Hematopoietic multipotent progenitor cell treated with erythropoietin and hydrocortisone succinate and interleukin-3 and kit ligand, for 15 days (in vitro differentiated cells): ENCODE measurements at places on chromosomes 2 and 18.

DNA sequence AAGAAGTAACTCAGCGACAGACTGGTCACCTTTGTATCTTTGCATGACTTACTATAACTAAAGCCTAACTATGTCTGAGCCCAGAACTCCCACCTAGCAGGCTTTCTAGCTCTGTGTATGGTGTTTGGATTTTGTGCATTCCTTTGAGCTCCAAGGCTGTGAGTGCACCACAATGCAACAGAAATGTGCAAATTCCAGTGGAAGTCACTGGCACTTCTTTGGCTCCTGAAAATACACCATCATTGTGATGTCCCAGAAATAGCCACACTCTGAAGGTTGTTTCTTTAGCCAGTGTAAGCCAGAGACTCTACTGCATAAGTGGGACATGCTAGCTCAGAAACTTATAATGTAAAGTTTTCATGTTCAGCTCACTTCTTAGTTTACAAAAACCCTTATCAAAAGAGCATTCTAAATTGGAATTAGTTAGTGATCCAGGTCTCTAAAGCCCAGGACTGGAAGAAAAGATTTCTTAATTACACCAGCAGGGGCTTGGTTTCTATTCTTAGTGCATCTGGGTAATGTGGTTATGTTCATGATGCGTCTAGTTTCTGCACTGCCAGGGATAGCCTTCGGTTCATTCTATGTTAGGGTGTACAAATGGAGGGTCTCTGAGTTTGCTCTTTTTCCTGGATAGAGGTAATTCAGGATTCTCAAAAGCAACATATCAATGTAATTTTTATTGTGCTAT, 1239.5 kb upstream of the ZEB2 start:
- DNase-seq: no peak

- no peak for DNase-seq
Observed at GRCh38 chr2:119059287-119059686, 99.3 kb downstream of the C1QL2 start.

DNA sequence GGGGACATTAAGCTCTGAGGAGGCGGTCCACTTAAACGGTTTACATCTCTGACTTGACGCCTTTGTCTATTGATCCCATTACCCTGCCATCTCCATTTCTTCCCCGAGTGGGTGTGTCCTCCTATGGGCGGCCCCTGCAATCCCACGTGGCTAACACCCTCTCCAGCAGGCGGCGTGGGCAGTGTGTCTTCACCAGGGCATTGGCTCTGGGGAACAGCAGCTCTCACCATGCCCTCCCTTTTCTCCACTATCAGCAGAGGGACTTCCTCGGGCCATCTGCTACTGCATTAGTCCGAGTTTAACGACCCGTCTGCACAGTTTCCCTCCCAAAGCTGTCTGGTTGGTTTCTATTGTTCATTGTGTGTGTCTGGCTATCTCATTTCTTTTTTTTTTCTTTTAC, 511.9 kb upstream of the NRP2 start:
- no peak for DNase-seq

DNA sequence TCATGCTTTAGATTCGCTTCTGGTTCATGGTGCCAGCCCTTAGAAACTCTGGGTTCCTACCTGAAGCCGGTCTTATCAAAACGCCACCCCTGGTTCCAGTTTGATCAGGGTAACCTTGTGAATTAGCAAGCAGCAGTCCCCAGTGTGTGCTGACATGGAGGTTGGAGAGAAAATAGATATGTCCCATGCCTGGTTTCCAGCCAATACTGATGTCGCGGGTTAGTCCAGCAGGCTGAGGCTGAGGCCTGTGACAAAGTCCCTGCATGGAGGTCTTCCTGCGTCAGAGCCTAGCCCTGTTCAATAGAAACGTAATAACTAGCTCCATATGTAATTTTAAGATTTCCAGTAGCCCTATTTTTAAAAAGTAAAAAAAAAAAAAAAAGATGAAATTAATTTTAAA, 28.2 kb downstream of the LPIN1 start:
- DNase-seq: no peak

GRCh38 chr2:198040835-198041234, 236.4 kb downstream of the PLCL1 start:
- DNase-seq: no peak

DNA sequence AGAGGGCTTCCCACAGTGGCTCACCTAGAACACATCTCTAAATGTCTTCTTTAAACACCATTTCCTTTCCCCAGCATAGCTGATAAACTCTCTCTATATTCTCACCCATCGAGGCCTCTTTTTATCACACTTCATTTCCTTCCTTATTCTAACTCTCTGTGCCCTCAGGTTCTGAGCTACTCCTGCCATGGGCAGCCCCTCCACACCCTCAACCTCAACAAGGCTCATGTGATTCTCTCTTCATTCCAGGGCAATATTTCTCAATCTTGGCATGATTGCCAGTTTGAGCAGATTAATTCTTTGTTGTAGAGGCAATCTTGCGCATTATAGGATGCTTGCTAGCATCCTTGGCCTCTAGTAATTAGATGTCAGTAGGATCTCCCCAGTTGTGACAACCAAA, 999.1 kb downstream of the TSN start:
- DNase-seq: no peak

- DNase-seq: no peak
Observed at GRCh38 chr2:80231421-80231820, 73.1 kb downstream of the LRRTM1 start.

DNA sequence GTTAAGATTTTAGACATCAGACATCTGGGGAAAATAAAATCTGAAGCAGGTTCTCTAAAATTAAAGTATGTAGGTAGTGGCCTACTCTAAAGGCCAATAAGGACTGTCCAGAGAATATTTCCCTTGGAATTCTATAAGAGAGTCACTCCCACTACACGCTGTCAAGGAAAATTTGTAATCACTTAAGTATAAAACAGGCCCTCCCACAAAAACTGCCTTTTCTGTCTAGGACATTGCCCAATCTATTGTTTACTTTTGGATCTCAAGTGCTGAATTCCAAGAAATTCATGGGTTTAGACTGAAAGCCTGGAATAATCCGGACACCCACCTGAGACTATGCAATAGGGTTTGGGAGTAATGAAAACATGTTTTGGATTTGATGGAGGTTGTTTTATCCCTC, 1.7 kb upstream of the SRBD1 start:
- no peak for DNase-seq

GRCh38 chr2:202238234-202239197, at the start of gene SUMO1:
Gene SUMO1, minus strand, starts transcription at chr2:202238597. Its CDS starts 146 bp downstream, at chr2:202238451.
- peak; percentile 82 for DNase-seq

DNA sequence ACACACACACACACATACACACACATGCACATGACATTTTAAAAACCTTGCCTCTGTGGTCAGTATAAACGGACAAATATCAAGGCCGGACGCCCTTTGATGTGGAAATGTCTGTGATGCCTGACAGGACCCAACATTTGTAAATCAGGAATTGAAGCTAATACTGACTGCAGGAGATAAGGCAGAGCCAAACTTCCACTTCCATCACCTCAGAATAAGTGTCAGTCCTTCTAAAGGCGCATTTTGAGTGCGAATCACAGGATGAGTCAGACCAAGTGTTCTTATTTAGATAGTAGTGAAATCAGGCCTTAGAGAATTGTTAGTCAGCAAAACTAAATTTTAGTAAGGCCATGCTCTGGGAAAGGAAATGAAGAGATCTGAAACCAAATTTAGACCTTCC, 211.7 kb upstream of the LRATD1 start:
- no peak for DNase-seq

GRCh38 chr2:206881708-206882410, 57.5 kb upstream of the CPO start:
- no peak for DNase-seq

GRCh38 chr2:220786216-220786615, 785.9 kb downstream of the EPHA4 start:
- DNase-seq: no peak

GRCh38 chr2:55268907-55269644, at the start of gene MTIF2:
Gene MTIF2, minus strand, starts transcription at chr2:55269231. Its CDS starts 5,373 bp downstream, at chr2:55263858.
- peak; percentile 81 for DNase-seq

GRCh38 chr2:233285921-233286320, 21.7 kb upstream of the SAG start:
- DNase-seq: no peak

DNA sequence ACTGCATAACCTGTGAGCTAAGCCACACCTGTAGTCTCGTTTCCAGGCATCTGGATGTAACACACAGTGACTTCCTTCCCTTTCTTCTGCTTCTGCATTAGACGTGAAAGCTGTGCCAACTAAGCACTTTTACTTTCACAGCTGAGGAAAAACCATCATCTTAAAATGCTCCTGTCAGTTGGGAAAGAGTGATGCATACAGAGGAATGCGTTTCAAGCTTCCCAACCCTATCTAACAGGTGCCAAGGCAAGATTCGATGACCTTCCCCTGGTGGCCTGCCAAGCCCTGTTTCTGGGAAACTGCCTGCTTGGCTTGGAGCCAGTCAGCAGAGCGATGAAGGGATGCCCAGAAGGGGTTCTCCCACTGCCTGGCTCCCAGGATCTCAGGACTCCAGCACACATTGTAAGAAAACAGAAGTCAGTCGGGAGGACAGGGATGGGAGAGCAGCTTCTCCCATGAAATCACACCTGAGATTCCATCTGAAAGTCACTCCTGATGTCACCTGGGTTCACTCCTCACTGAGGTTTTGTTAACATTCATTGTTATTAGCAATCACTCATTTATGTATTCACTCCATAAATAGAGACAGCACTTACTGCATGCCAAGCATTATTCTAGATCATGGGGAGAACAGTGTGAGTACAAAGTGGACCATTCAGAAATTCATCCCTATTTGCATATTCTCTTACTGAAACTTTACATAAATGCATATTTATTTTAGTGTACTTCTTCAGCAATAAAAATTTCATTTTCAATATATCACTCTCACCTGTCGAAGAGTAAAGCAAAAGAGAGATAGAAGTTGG, 64.1 kb downstream of the DTNA start:
- DNase-seq: no peak

DNA sequence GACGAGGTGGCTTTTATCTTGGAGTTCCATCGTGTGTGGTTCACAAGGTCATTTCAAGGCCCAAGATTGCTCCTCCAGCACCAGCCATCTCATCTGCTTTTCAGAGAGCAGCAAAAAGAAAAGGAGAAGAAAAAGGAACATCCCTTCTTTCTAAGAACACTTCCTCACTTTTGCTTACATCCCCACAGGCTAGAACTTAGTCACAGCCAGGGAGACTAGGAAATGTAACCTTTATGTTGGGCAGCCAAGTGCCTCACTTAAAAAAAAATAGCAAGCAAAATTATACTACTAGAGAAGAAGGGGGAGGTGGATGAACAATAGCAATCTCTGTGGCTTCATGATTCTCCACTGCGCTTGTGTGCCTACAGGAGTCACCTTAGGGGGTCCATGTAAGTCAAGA, 141.8 kb downstream of the SMAD2 start:
- DNase-seq: no peak

GRCh38 chr18:4203568-4204437, 251.3 kb downstream of the DLGAP1 start:
- DNase-seq: no peak

GRCh38 chr2:120596990-120597594, 138.6 kb upstream of the GLI2 start:
- DNase-seq: no peak

DNA sequence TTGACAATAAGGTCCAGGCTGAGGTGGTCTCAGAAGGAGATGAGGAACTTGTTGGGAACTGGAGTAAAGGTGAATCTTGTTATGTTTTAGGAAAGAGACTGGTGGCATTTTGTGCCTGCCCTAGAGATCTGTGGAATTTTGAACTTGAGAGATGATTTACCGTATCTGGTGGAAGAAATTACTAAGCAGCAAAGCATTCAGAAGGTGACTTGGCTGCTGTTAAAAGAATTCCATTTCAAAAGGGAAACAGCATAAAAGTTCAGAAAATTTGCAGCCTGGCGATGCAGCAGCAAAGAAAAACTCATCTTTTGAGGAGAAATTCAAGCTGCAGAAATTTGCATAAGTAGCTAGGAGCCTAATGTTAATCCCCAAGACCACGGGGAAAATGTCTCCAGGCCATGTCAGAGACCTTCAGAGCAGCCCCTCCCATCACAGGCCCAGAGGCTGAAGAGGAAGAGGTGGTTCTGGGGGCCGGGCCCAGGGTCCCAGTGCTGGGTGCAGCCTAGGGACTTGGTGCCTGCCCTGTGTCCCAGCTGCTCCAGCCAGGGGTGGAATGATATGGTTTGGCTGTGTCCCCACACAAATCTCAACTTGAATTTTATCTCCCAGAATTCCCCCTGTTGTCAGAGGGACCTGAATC, 73.5 kb downstream of the FIGN start:
- no peak for DNase-seq

DNA sequence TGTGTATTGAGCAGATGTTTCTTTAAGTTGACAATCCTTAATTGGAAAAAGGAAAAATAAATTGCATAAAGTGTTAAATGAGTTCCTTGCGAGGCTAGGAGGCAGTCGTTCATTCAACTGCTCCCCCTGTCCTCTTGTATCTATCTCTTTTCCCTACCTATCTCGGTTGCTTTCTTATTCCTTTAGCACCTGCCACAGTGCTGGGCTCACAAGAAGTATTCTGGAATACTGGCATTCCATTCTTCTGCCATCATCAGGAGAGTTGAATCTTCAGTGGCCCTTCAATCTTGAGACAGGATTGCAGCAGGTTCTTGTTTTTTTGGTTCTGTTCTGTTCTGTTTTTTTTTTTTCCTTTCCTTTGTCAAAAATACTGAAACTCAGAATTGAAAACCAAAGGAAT, 143.1 kb upstream of the AQP4 start:
- no peak for DNase-seq

DNA sequence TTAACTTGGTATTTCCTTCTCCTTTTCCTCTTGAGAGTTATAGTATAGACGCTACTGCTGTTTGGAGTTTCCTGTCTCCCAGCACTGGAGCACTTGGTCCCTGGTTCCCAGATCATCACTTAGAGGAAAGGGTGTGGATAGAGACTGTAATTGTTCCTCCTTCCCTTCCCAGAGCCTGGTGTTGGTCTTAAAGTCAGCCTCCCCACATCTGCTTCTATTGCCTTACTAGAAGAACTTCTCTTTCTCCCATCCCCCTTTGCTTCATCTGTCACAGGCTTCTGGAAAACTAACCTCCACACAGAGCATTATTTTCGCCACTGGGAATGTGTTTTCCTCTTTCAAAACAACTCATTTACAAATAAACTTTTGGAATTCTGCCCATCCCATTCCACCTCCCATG, 131.0 kb downstream of the CCDC85A start:
- no peak for DNase-seq

GRCh38 chr2:72993147-72993932, 76.0 kb downstream of the EMX1 start:
- DNase-seq: peak; percentile 64

GRCh38 chr18:40624959-40625358, 1330.1 kb upstream of the PIK3C3 start:
- no peak for DNase-seq
